ENCODE measurements at places on chromosomes 1 and 21.

DNA sequence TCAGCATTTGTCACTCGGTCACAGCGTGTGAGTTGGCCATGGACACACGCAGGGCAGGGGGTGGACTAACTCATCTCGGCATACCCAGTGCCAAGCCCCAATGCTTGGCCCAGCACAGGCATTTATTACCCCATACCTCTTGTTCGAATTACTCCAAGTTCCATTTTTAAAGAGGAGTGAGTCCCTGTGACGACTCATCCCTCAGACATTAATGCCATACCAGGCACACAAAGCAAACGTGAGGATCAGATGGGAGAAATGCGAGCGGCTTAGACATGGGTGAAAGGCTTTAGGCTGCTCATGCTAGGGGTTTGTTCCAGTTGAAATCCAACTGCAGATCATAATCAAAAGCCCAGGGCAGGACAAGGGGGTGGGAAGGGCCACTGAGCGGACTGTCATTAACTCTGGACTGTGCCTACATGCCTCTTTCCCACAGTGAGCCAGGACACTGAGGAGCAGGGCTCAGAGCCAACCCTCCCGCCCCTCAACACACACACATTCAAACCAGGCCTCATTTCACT lies 118.5 kb upstream of the NGF start:
- no peak for DNase-seq

DNA sequence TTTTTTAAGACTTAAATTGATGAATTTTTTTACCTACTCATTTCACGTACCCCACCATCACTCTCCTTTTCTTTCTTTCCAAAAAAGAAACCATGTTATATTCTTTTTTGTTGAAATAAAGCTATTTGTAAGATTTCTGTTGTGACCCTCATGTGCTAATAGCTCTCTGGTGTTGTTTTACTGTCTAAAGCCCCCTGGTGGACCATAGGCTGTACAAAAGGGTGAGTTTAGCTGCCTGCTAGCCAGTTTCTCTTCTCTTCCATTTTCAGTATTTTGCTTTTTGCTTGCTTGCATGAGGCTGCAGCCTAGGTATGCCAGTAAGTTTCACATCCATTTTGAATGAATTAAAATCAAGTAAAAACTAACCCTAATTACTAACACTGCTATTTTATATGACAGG lies 15.6 kb upstream of the VAMP3 start:
- DNase-seq = peak; percentile 19

DNA sequence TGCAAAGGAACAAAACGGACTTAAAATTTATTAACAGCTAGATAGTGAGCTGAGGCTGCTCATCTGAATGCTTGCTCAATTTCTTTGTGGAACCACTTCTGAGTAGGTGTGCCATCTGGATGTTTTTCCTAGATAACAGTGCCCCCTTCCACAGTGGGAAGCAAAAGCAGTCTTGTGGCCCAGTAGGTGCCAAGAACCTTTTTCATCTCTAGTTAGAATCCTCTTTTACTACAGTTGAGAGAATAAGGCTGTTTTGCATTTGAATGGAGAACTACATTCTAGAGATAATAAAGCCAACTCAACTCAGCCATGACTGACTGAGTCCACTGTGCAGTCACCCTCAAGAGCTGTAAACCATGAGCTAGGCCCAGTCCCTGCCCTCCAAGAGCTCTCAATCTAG lies 13.3 kb downstream of the F3 start:
- no peak for DNase-seq

- no peak for DNase-seq
Measured at GRCh38 chr1:27423709-27424108, 31.3 kb downstream of the GPR3 start.

- DNase-seq = no peak
Measured at GRCh38 chr1:163875200-163875926, 553.6 kb downstream of the NUF2 start.

- no peak for DNase-seq
Measured at GRCh38 chr1:209655411-209656231, 3.4 kb upstream of the LAMB3 start.

DNA sequence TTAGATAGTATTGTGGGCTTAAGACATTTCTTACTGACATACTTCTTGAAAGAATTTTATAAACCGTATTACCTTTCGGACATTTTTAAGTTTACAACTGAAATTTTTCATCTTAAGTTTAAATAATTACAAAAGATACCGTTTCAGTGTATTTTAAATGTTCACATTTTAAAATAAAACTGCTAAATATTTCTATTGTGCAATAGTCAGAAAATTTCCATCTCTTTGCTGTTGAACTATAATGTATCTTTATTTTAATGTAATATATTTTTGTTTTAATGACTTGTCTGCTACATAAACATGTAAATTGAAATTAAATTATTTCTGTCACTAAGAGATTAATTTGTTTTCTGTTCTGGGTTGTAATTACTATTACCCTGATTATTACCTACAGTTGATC lies 74.2 kb upstream of the KIAA1614 start:
- no peak for DNase-seq

- no peak for DNase-seq
Measured at GRCh38 chr1:63632110-63632509, 38.9 kb downstream of the PGM1 start.

DNA sequence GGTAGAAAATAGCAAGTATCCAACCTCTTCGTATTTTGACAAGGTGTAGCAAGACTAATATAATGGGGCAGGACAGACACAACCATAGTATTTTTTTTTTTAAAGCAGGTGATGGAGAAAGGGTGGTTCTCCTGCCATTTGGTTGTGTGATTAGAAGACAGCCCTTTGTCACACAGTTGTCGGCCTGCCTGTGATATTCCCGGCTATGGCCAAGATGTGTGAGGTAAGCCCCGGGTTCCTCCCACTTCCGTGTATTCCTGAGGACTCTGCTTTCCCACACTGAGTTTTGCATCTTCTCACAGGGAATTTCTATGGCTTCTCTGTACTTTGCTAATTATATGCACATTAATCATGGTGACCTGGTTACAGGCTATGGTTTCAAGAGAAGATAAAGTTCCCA lies 35.9 kb downstream of the ZNF496 start:
- no peak for DNase-seq

DNA sequence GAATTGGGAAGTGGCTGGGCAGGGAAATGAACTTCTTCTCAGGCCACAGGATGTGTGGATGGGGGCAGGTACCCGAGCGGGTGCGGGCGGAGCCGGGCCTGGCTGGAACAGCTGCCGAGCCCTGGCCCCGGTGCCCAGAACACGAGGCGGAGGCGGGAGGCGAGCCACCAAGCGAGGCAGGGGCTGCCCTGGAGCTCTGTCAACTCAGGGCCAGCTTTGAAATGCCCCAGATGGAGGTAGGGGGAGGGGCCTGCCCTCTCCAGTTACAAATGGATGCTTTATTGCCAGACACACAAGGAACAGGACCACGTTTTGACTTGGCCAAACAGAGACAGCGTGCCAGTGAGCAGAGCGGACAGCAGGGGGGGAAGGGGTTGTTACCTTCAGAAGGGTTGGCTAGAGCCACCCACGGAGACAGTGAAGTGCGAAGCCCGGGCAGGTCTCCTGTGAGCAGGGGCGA lies 240.4 kb downstream of the SDCCAG8 start:
- DNase-seq = peak; percentile 45

DNA sequence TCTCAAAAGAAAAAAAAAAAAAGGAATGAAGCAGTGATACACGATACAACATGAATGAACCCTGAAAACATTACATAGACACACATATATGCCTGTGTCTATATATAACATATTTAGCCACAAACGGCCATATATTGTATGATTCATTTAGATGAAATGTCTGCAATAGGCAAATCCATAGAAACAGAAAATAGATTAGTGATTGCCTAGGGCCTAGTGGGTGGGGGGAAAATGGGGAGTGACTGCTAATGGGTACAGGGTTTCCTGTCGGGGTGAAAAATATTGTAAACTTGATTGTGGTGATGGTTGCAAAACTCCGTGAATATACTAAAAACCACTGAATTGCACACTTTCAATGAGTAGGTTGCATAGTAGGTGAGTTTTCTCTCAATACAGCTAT lies 6.0 kb upstream of the H6PD start:
- DNase-seq = no peak

GRCh38 chr21:41716751-41717150 lies 50.1 kb downstream of the RIPK4 start:
- DNase-seq = no peak

GRCh38 chr1:46183079-46183847 lies 7.0 kb upstream of the P3R3URF start:
- DNase-seq = peak; percentile 41

DNA sequence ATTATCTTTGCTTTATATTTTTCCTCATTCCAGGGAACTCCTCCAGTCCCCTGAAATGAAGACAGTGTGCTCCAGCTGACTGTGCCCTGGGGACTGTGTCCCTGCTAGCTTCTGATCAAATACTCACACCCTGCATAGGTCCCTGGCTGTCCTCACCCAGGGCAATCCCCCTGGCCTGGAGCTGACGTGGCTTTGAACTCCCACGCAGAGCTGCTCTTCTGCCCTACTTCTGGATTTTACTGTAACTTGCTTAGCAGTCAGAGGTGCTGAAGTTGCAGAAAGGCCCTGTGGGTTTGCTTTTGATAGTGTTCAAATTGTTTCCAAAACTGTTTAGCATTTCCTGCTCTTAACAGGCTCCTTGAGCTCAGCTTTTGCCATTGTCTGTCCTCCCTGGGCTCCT lies 186.5 kb downstream of the FASLG start:
- DNase-seq = no peak

- no peak for DNase-seq
Measured at GRCh38 chr1:205429762-205430695, 8.2 kb upstream of the LEMD1 start.

DNA sequence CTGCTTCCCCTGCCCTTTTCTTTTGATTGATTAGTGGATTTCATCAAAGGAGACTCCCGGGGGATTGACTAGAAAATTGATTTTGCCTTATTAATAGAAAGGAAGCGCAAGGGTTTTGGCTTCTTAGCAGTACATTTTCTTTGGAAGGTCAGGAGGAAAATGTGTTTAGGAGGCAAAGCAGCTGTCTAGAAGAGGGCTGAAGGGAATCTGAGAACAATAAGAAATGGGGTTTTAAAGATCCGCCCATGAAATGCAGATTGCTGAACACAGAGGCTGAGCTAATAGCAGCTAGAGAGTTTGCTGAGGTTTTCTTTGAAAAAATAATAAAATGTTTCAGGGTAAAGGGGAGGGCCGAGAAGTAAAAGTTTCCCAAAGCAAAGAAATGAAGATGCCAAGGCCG lies 4.9 kb downstream of the SERTAD4 start:
- no peak for DNase-seq

DNA sequence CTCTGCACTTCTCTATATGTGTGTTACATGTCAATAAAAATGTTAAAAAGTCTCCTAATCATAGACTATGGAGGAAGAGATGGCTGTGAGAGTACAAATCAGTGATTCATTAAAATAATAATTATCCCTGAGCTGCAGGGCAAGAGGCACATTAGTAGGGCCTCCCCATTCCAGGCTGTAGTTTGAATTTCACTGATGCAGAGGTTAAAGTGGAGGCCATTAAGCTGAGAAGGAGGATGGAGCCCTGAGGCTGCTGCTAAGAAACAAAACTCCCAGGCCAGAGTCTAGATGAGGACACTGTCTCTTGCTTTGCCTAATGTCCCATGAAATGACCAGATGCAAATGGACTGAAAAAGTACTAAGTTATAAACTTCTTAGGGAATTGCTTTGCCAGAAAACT lies 89.1 kb upstream of the WDR26 start:
- DNase-seq = no peak

GRCh38 chr1:178609015-178609414 lies 96.1 kb downstream of the TEX35 start:
- DNase-seq = no peak

DNA sequence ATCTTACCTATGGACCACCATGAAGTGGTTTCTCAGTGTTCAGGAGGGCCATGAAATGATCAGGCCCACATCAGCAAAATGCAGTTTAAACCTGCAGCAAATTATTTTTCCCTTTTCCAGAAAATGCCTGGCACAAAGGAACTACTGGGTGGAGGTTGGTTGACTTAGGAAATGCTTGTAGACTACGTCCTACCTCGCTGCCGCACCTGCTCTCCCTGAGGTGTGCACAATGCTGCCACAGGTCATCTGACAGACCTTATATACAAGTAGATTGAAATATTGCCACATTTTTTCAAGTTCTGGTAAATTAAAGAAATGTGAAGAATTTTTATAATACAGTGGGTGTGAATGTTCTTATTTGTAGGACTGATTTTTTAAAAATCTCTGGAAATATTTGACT lies 166.7 kb upstream of the PDE4B start:
- DNase-seq = no peak

- DNase-seq = no peak
Measured at GRCh38 chr1:217188280-217189237, 442.3 kb downstream of the GPATCH2 start.

- DNase-seq = no peak
Measured at GRCh38 chr1:119370748-119371147, 2.2 kb downstream of the HAO2 start.

DNA sequence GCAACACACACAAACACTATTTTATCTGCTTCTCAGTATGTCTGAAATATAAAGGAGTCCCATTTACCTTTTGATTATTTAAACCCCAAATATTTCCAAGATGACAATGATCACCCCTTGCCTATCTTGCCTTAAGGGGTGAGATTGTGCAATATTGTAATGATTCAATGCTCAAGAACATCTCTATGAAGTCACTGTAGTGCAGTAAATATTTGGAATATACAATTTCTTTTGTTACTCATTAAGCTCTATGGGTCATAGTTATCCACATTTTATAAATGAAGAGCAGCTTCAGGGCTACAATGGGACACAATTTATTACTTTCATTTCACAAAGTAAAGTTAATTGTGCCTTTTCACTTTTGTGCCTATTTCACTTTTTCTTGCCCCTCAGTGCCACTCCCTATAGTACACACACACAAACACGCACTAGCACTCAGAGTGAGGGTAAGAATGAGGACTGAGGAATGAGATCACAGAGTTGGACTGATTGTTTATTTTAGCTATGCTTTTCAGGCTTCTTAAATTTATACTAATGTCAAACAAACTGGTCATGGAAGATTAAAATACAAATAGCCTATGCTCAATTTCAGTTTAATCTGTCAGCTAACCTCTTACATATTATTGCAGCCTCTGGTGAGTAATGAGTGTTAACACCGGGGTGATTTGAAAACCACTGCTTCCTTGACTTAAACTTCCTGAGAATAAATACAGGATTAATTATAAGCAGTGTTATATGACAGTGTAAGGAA lies 521.0 kb upstream of the B3GALT2 start:
- DNase-seq = no peak

DNA sequence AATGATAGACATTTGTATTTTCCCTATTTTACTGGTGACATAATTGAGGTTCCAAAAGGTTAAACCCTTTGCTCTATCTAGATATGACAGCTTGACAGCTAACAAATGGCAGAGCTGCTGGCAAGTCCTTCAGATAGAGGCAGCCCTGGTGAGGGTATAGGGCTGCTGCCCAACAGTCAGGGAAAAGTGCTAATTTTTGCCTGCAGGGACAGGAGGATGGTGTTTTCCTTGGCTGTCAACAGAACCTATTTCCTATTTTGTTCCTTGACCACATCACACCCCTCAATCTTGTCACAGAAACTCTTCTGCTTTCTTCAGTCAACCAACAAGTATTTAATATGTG lies 12.3 kb downstream of the GPA33 start:
- no peak for DNase-seq

Measured in iPS-NIHi11 (cell line).